ENCODE measurements at places on chromosomes 4 and X. TPM values are rescaled to one million over a fixed set of nuclear protein-coding genes. Genes with fewer than 3 reads are reported as not detected.

GRCh38 chrX:49276671-49277534, 7.3 kb downstream of the PPP1R3F start:
- no peak for DNase-seq

DNA sequence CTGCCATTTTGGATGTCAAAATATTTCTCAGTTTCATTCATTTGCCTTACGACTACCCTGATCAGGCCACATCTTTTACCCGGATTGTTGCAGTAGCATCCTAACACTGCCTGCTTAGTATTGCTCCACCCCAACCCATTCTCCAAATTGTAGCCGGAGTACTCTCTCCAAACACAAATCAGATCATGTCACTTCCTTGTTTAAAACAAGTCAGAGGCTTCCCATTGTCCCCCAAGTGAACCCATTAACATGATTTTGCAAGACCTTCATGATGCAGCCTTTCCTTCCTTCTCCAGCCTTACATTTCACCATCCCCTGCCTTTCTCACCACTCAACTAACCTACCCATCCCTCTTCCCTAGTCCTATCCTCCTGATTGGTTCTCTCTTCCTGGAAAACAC, 53.1 kb downstream of the FANCB start:
- no peak for DNase-seq

DNA sequence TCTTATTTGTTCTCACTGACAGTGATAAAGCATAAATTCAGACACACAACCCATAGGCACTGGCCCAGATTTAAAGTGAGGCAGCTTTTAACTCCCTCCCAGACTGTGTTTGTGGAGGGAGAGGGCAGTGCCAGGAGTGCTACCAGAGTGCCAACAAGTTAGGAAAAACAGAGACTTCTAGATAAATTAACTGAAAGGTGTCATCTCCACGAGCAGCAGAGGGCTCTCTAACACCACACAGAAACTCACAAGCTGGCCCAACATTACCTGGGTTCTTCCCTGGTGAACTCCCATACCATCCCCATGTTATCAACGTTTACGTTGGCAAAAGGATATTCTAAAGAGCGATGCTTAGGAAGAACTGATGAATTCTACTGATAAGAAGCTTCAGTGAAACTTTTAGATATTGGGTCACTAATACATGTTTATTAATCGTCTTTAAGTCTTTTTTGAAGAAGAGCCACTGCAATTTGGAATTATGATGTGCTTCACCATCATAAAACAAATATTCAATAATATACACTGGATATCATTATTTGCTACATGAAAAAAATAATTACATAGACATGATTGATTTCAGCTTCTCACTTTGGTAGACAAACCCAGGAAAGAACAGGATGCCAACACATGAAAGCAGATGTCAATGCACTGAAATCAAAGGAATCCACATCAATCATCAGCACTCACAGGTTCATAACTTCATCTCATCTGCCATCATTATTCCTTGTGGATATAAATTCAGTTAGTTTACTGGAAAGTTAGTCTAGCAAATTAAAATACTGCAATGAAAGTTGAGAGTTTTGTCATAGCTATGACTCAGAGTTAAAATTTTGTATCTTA, 121.2 kb upstream of the NAP1L5 start:
- DNase-seq = no peak

The GPAT3 gene
- total RNA-seq = 9.7 TPM

- DNase-seq = no peak
Measured at GRCh38 chr4:57672846-57673433, 562.8 kb upstream of the IGFBP7 start.

The CCDC158 gene
- not detected for total RNA-seq

The RAI2 gene
- 0.16 TPM for total RNA-seq

- DNase-seq = no peak
Measured at GRCh38 chr4:14716691-14717090, 285.6 kb upstream of the CPEB2 start.

GRCh38 chr4:41652971-41653370, 95.6 kb downstream of the PHOX2B start:
- DNase-seq = no peak

DNA sequence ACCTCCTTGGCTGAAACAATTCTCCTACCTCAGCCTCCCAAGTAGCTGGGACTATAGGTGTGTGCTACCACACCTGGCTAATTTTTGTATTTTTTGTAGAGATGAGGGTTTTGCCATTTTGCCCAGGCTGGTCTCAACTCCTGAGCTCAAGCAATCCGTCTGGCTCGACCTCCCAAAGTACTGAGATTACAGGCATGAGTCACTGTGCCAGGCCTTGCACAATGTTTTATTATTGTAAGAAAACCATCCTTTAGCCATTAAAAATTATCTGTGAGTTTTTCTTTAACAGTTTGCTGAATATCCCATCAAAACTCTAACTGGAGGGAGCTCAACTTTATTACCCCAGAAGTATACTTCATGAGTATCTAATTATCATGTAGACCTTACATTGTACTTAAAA, 900.3 kb downstream of the PCDH7 start:
- DNase-seq = no peak

DNA sequence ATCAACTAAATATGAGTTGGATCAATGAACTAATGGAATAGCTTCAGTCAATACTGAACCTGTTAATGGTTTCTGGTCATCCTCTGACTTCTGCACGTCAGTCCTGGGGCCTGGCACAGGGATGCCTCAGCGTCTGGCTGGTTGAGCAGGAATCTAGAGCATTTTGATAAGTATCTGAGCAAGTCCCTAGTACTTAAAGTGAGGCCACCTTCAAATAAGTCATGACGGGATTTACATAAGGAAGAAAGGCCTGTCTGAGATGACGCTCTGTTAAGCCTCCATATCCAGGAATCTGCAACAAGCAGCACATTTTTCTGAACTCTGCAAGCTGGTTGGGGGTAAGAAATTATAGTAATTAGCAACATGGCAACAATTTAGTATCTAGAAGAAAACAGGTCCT, 83.2 kb upstream of the TBC1D9 start:
- no peak for DNase-seq

DNA sequence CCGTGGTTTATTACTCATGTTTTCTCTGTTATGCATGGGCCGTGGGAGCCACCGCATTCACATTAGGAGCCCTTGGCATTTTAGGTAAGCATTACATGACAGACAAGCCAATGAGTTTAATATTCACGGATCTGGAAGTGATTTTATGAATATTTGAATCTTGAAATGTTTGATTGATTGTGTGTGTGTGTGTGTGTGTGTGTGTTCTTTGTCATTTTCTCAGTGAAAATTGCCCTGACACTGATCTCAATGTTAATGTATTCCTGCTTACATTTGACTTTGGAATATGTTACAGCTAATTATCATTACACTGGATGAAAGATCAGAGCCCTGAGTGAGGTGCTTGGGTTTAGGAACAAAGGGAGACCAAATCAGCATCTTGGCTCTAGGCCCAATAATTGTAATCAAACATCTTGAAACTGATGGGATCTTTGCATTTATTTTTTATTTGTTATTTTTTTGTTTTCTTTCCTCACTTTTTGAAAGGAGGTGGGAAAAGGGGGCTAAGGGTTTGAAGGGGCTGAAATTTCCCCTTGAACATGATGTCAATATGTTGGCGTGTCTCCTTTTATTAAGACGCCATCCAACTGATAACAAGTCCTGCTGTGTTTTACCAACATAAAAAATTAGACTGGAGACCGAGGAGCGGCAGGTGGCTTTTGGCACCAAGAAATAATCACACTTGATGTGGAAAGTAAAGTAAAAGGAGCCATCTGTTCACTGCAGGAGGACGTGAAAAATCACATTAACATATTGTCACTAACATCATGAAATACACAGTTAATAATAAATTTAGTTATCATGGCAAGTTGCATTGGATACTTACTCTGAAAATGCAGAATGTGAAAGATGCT, 5.2 kb upstream of the GK2 start:
- DNase-seq = no peak

The POU4F2 gene
- total RNA-seq = not detected

- no peak for DNase-seq
Measured at GRCh38 chr4:27702730-27703431, 842.2 kb downstream of the STIM2 start.

DNA sequence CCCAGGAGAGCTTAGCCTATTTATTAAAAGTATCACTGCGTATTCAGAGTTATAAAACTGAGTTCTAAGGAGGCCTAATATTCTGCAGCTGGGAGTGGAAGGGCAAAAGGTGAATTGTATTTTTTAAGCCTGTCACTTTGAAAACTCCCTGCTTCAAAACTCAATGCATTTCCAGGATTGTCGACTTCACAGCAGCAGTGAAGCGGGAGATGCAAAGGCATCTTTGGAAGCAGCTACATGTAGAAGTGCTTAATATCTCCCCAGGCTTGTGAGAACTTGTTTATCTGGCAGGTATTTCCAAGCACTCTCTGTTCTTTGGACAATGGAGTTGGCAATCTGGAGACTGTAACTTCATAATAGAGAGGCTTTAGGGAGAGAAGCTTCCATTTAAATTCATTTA, 717.5 kb upstream of the SLIT2 start:
- DNase-seq = no peak

DNA sequence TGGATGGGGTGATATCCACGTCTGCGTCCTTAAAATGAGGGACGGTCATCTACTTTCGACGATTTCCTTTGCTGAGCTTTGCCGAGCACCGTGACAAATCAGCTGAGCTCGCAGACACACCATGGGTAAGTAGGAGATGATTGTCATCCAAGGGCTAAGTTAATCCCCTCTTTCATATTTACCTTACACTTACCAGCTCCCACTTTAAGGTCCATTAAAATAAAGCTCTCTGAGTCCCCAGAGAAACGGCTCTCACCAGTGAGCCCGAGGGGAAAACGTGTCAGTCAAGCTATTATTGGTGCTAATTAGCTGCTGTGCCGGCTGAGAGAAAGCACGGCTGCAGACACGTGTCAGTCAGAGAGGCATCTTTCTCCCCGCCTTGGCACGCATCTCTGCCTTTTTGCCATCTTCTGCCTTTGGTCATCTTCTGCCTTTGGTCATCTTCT, 72.2 kb downstream of the CRLF2 start:
- DNase-seq = no peak

DNA sequence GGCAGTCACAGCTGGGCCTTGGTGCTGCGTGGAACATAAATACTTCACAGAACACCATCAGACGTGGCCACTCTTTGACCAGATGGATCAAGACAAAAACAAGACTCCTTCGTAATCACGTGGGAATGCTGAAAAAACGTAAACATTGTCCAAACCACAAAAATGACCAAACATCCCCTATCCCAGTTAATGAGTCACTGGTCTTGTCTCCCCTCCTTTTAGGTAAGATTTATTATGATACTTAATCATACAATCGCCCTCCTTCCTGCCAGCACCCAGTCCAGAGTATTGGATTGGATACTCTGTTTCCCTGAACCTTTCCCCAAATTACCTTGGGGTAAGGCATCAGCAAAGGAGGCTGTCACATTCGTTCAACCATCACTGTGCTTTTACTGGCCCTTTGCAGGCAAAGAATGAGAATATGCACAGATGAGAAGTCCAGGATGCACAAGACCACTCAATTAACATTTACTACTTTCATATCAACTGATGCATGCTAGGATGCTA, 601 bp upstream of the TCEANC start:
- DNase-seq = no peak

The NDUFC1 gene
- total RNA-seq = 51.4 TPM

DNA sequence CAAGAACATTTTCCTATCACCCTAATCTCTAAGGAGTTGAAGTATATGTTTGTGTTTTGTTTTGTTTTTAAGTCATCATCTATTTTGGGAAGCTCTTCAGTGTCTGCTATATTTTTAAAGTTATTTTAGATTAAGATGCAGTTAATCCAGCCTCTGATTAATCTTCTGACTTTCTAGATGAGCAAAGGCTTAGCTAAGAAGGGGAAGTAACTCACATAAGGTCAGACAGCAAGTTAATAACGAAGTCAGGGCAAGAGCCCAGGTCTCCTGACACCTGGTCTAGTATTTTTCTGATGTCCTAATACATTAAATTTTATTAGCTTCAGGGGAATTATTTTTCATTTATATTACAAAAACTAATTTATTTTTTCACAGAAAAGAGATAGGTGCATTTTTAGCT, 168.5 kb downstream of the SOWAHB start:
- DNase-seq = no peak

The ARMCX1 gene
- 1.1 TPM for total RNA-seq

The CDKL5 gene
- total RNA-seq = 0.76 TPM

DNA sequence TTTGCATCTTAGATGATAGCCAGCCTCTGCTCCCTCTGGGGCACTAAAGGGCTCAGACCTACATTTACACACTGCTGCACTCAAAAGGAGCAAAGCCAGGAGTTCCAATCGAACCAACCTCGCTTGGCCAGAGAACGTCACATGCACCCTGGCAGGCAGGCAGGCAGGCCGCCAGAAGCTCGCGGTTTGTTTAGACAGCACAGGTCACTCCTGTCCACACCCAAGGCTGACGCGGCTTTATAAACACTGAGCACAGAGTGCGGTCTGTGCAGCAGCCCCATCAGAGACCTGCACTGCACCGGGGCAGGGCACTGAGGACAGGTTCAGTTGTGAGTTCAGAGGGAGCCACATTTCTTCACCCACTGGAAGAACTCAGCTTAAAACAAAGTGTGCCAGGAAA, 143.9 kb downstream of the BCOR start:
- no peak for DNase-seq

DNA sequence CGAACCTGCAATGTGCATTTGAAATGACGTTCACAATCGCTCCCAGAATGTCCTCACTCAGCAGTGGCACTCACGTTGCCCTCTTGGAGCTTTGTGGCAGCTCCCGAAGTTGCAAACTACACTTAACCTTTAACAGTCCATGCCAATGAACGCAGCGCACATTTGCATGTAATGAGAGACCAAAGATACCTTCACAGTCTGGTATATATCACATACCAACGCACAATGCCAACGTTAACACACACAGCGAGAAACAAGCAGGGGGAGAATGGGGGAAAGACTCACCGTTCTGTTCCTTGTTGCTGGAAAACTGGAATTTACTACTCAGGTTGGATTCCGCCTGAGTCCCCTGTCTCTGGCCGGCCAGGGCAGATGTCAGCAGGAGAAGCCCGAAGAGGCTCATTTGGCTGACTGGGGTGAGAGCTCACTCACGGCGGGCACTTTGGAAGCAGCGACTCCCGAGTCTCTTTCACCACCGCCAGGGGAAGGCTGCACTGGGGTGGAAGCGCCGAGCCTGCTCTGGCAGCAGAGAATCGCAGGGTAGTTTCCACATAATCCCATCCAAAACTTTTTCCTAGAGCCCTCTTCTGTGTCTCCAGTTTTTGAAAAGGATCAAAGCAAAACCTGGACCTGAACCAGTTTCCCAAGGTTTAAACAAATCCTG, 966 bp downstream of the PDGFC start:
- no peak for DNase-seq

The PARM1 gene
- not detected for total RNA-seq

GRCh38 chr4:20106921-20107320, 144.8 kb upstream of the SLIT2 start:
- DNase-seq = no peak

The AVPR2 gene
- not detected for total RNA-seq

DNA sequence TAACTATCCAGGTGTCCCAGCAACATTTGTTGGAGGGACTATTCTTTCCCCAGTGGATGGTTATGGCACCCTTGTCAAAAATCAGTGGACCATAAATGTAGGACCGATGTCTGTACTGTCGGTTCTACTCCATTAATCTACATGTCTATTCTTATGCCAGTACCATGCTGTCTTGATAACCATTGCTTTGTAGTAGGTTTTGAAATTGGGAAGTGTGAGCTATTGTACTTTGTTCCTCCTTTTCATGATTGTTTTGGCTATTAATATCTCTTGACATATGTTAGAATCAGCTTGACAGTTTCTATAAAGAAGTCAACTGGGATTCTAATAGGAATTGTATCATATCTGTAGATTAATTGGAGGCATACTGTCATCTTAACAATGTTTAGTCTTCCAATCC, 112.7 kb downstream of the HNRNPD start:
- no peak for DNase-seq
